Activated CD8-positive, alpha-beta memory T cell treated with anti-CD3 and anti-CD28 coated beads, Interleukin-2, amount 10 ng/mL, durations not matched to agents 7 days and 5 days (primary cell): ENCODE measurements at places on chromosomes 2 and 18. TPM values are rescaled to one million over a fixed set of nuclear protein-coding genes. Genes with fewer than 3 reads are reported as not detected.

Gene DNAH6
- total RNA-seq: 0.85 TPM

- DNase-seq: no peak
These were observed 53.1 kb downstream of the SPATS2L start for GRCh38 chr2:200359552-200359951.

Gene ABCG8
- not detected for total RNA-seq

GRCh38 chr2:96499061-96499960, 5.8 kb downstream of the NEURL3 start:
- DNase-seq: peak; percentile 12

DNA sequence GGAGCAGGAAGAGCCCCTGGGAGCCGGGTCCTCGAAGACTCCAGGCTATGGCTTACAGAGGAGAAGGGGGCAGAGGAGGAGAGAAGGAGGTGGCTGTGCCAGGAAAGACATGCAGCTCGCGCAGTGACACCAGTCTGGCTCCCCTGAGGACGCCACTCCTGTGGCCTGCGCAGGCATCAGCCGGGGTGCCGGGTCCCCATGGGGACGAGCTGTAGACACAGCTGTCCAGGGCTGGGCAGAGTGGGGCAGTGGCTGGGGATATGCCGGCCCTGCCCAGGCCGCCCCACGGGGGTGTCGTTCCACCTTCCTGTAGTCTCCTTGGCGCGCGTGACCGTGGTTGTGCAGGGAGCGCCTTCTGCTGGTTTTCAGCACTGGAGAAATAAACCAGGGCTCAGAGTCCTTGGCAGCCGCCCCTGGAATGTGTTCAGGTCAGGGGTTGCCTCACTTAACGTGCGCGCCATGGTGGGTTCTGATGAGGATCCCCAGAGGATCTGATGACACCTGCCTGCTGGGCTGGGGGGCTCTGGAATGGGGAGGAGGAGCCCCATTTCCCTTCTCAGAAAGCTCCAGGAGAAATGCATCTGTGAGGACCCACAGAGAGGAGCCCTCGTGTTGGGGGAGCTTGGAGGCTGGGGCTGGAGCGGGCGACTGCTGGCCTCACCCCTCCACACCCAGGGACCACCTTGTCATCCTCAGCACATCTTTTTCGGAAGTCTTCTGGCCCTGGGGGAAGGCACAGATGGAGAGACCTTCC, 26.7 kb downstream of the RAMP1 start:
- DNase-seq: no peak

- no peak for DNase-seq
These were observed 21.8 kb upstream of the CD226 start for GRCh38 chr18:69969491-69969890.

Gene CRYGC
- not detected for total RNA-seq

DNA sequence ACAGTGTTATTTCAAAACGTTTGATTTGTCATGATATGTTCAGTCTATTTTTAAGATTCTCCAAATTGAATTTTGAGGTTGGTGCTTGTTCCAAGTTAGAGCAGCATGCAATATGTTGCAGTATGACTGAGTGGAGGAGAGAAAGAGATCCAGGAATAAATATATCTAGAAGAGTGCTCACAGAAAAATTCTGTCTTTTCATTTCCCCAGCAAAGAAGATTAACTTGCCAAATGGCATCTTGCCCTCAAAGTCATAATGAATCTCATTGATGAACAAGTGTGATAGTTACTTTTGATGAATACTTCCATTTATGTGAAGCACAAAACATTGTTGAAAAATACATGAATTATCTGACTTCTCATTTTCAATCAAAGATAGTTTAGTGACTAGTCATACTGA, 95.9 kb downstream of the KCNJ3 start:
- DNase-seq: no peak

- no peak for DNase-seq
These were observed 91.6 kb upstream of the CTDP1 start for GRCh38 chr18:79587779-79588635.

DNA sequence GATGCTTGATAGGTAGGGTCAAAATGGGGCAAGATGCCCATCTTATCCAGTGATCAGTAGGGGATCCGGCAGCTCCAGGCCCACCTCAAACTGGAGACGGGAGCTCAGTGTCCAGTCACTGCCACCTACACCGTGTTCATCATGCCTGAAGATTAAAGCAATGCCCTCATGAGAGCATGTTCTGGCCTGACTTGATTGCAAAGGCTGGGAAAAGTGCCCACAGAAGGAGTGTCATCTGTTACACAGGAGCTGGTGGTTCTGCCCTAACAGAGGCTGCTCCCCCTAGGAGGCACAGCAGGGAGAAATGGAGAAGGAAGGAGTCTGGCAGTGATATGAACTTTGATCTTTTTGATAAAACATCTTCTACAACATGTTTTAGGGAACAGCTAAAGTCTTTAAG, 92.3 kb downstream of the CCBE1 start:
- DNase-seq: no peak

- no peak for DNase-seq
These were observed 10.6 kb downstream of the DNAJB2 start for GRCh38 chr2:219289537-219290361.

Gene ANKRD62
- not detected for total RNA-seq

DNA sequence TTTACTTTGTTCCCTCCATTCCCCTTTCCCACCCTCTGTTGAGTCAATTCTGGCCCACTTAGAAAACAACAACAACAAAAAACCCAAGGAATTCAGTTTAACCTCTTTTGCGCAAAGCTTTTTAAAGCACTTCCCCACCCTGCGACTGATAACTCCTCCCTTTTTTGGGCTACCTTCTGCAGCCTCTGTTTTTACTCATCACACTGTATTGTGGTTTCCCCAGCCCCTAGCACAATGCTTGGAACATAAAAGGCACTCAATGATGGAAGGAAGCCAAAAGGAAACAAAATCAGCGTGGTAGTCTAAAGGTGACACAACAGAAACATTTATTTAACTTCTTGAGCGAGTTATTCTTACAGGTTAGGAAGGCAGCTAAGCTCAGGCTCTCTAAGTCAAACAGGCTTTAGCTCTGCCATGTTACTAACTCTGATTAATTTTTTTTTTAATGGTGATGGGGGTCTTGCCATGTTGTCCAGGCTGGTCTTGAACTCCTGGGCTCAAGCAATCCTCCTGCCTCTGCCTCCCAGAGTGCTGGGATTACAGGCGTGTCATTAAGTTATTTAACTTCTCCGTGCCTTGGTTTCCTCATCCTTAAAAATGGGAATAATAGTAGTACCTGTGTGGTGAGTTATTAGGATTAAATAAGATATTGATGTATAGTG, 1.3 kb downstream of the CEP68 start:
- peak; percentile 85 for DNase-seq

Gene LRRC30
- total RNA-seq: not detected

Gene ASPRV1
- 1.3 TPM for total RNA-seq

- no peak for DNase-seq
These were observed 791.9 kb upstream of the SOX11 start for GRCh38 chr2:4900242-4900641.

DNA sequence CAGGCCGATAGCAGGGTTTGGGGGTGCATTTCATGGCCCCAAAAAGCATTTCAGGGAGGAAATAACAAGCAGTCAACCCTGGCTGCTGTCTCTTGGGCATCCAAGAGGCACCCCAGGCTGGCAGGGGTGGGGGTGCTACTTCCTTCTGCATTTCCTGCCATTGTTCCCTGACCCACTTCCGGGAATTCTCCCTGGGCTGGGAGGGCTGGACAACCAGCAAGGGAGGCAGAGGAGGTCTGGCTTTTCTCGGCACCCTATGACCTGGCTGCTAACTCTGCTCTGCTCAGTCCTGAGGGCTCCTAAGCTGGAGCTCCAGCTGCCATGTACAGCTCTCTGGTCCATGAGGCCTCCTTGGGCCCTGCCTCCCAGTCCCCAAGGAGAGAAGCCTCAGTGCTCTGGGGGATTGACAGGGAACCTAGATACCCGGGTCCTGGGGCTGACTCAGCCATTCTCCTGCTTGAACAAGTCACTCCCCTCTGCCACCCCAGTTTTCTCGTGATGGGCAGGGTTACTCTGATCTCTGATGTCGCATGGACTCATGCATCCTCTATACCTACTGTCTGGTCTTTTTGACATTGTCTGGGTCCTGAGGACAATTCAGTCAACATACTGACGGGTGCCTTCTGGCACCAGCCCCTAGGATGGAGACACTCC, 47.2 kb downstream of the DYSF start:
- DNase-seq: no peak

GRCh38 chr2:231394211-231395141, 1.0 kb upstream of the B3GNT7 start:
- DNase-seq: no peak

Gene CTAGE1
- not detected for total RNA-seq

Gene UGT1A5
- total RNA-seq: not detected
